ENCODE measurements at places on chromosomes 3 and 15.

DNA sequence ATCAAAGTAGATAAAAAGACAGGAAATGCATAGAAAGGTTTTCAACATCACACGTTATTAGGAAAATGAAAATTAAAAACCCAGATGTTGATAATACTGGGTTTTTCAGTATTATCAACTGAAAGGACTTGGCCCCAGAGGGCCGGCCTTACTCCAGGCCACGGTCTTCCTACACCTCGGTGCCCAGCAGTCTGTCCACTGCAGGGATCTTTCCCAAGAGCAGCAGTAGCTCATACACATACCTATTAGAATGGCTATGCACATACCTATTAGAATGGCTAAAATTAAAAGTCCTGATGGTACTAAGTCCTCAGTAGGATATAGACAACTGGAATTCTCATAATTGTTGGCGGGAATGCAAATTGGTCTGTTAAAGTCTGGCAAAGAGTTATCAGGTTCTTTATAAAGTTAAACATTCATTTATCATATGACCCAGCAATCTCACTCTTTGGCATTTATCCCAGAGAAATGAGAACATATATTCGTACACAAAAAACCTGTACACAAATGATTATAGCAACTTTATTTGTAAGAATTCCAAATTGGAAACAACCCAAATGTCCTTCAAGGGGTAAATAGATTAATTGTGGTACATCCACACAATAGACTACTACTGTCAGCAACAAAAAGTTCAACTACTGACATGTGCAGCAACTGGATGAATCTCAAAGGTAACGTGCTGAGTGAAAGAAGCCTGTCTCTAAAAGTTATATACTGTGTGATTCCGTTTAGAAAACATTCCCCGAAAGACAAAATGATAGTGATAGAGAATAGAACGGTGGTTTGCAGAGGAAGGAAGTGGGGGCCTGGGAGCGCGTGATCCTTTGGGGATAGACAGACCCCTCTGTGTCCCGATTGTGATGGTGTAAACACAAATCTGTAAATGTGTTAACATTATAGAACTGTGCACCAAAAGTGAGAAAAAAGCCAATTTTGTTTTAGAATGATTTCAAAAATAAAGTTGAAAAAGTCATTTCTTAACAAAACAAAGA, 62.3 kb downstream of the MCTP2 start:
- no peak for DNase-seq

DNA sequence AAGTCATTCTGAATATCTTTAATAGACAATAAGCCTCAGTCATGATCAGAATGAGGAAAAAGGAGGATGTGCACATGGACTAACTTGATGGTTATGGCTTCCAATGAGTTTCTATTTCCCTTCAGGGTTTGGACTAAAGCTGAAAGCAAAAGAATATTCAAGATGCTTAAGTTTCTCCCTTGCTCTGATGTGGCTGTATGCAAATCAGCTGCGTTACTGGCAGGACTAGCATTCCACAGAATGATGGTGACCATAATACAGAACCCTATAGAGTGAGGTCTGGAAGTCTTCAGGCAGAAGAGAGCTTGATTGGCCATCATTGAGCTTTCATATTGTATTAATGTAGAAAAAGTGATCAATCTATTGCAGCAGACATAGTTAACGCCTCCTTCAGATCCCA, 466.0 kb downstream of the NLGN1 start:
- DNase-seq: no peak

DNA sequence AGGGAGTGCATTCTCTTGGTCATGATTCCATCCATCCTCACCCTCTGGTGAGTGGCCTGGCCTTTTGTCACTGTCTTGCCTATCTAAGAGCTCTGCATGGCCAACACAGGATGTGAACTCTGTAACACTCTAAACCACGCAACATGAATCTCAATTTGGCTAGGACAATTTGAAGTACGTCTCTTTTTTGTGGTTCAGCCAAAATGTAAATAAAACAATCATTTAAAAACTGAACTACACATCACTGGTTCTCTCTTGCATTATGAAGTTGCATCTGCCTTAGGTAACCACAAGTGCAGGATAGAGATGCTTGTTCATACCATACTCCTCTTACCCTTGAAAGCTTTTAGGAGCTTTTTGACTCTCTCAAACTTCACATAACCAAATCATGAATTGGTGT, 27.3 kb downstream of the CCR3 start:
- DNase-seq: no peak

DNA sequence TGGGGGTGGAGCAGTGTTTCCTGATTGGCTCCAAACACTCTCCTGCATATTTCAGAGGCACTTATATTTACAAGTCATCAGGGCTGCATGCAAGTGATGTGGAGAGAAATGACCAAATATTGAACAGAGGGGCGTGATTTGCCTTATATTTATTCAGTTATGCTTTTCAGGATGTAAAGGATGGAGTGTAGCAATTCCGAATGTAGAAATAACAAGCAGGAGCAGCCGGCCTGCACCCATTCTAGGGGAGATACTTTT, 19.4 kb upstream of the SEMA5B start:
- DNase-seq: no peak

GRCh38 chr3:148748283-148748682, 50.6 kb downstream of the AGTR1 start:
- DNase-seq: no peak

DNA sequence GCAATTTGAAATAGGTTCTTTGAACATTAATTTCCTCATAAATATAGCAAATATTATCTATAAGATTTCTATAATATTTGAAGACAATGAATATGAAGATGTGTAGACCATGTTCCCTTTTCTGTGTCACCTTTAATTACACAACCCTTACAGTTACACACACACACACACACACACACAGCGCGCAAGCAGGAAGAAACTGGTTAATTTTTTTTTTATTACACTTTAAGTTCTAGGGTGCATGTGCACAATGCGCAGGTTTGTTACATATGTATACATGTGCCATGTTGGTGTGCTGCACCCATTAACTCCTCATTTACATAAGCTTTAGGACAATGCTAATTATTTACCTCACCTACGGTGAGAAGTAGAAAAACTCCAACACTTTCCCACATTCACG, 122.9 kb downstream of the TPRG1 start:
- no peak for DNase-seq

Data from SK-N-MC (cell line).